ENCODE measurements at places on chromosomes 12 and 14.

GRCh38 chr12:51519755-51520154 lies 71.3 kb upstream of the SCN8A start:
- DNase-seq: no peak

DNA sequence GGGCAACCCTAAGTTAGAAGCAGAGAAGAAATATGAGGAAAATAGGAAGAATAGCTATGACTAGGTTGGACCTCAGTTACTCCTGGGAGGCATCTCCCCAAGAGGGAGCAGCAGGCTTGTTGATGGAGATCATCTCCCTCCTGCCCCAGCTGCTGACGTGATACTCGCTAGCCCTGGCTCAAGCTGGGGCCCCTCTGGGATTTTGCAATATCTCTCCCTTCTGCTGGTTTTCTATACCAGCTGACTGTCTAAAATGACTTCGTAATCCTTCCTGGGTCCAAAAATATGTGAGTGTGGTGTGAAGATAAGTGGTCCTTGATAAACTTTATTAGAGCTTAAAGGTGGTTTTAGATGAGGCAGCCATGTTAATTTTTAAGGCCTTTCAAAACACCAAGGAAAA lies 4.5 kb upstream of the HECTD4 start:
- DNase-seq: no peak

GRCh38 chr14:102982852-102983470 lies 60.5 kb downstream of the AMN start:
- no peak for DNase-seq

DNA sequence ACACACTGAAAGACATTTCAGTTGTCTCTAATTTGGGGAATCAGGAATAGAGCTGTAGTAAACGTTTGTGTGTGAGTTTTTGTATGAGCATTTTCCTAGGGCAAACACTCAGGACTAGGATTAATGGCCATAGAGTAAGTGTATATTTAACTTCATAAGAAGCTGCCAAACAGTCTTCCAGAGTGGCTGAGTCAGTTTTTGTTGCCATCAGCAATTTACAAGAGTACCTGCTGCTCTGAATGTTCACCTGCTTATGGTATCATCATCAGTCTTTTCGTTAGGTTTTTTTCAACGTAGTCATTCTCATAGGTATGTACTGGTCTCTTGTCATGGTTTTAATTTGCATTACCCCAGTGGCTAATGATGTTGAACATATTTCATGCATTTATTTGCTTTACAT lies 30.6 kb upstream of the TRHDE start:
- no peak for DNase-seq

- DNase-seq: no peak
Measured at GRCh38 chr14:88026890-88027289, 22.0 kb downstream of the GPR65 start.
